ENCODE measurements at places on chromosomes 11 and 22.

DNA sequence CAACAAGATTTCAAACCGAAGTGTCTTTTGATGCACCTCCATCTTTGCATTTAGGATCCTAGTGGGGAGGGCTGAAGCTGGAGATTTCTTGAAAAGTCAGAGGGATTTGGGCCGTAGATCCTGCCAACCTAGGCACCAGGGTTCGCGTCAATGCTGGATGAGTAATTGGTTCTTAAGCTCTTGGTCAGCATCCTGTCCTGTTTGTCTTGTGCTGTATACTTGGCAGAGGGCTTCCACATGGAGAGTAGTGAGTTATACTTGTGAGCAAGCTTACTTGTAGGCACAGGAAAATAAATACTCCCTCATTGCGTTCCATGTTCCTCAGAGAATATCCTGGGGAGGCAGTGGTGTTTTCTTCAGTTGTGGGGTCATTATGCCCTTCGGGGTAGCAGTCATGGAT is 12.6 kb downstream of the INSC start:
- DNase-seq = peak; percentile 93

GRCh38 chr11:61682906-61683675 is 2.9 kb downstream of the DAGLA start:
- no peak for DNase-seq

DNA sequence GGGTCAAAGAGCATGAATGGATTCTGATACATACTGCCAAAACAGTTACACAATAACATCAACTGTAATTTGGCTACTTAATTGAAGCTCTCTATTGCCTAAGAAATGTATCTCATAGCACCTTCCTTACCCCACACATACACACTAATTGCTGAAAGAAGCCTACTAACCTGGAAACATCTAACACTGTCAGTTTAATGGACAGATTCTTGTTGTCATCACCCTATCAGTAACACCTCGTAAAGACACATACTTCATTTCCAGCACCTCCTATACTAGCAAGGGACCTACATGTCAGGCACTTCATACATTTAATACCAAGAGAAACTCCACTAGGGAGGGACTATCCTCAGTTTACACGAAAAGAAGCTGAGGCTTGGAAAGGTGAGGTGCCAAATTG is 9.9 kb downstream of the NAP1L4 start:
- no peak for DNase-seq

- DNase-seq = no peak
These were observed 27.1 kb upstream of the GAL start for GRCh38 chr11:68657021-68657780.

DNA sequence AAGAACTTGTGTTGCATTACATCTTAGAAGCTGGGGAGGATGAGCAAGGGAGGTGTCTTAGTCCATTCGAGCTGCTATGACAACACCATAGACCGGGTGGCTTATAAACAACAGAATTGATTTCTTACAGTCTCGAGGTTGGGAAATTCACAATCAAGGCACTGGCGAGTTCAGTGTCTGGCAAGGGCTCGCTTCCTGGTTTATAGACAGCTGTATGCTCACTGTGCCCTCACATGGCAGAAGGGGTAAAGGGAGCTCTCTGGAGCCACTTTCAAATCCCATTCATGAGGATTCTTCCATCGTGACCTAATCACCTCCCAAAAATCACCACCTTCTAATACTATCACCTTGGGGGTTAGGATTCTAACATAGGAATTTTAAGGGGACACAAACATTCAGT is 150.0 kb upstream of the NECTIN1 start:
- DNase-seq = no peak

GRCh38 chr22:37178350-37179125 is 9.5 kb downstream of the C1QTNF6 start:
- DNase-seq = peak; percentile 69

DNA sequence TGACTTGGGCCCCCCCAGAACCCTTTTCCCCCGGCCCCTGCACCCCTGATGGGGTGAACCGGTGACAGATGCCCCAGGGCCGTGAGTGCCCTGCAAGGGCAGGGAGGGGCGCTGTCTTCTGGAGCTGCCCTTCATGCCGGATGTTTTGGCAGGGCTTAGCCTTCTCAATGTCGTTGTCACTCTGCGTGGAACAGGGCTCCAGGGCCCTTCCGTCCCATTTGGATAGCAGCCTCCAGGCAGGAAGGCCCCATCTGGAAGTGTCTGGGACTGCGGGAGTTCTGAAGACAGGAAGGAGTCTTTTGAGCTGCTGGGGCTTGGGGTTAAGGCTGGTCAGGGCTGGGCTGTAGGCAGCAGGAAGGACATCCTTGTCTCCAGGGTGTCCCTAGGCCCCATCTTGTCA is 4.6 kb downstream of the FRMD8 start:
- DNase-seq = peak; percentile 33

GRCh38 chr11:27124514-27125264 is 84.1 kb downstream of the BBOX1 start:
- DNase-seq = peak; percentile 12

All from foreskin fibroblast (primary cell).